Activated naive CD8-positive, alpha-beta T cell treated with anti-CD3 and anti-CD28 coated beads, Interleukin-2, amount 10 ng/mL, durations not matched to agents 7 days and 5 days (primary cell): ENCODE measurements at places on chromosomes 1 and 21.
A peak's percentile ranks its signal among the peaks of the same experiment; 100 is the strongest.

- H3K36me3 ChIP-seq: no peaks in the 10 kb centered on the region
- no peak for DNase-seq
- peaks cover 5% of the 10 kb centered on the region for H3K27me3 ChIP-seq
- no peaks in the 10 kb centered on the region for H3K4me1 ChIP-seq
- H3K27ac ChIP-seq: no peak overlapping the region
Observed at GRCh38 chr1:179599623-179600249, 8.1 kb downstream of the TDRD5 start.

DNA sequence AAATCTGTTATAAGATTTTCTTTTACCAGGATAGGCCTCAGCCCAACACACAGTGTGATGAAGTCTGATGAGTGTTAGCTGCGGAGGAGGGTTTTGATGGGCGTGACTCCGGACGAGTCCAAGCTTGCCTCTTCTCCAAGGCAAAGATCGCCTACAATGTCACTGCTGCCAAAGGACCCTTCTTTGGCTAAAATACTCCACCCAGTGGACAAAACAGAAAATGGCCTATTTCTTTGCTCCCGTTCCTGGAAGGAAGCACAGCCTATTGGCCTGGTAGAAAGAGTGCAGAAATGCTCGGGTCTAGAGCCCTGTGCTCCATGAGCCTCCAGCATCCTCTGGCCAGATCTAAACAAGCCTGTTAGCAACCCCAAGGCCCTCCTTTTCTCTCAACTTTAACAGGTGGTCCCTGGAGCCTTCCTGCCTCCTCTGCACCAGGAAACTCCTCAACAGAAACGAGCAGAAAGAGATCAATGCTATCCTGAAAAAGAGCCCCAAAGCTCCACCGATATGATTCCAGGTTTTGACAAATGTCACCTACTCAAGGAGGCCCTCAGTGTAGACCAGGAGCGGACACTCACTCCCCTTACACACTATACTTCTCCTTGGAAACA lies 3.4 kb upstream of the CASQ2 start:
- no peaks in the 10 kb centered on the region for H3K36me3 ChIP-seq
- no peak overlapping the region for H3K4me3 ChIP-seq
- no peaks in the 10 kb centered on the region for H3K4me1 ChIP-seq
- no peak for DNase-seq
- no peak overlapping the region for H3K27ac ChIP-seq

GRCh38 chr21:45331531-45332147 lies 43.9 kb upstream of the POFUT2 start:
- H3K36me3 ChIP-seq: no peaks in the 10 kb centered on the region
- no peak overlapping the region for H3K4me3 ChIP-seq
- H3K27me3 ChIP-seq: peaks cover 3% of the 10 kb centered on the region
- no peaks in the 10 kb centered on the region for H3K4me1 ChIP-seq
- no peak overlapping the region for H3K27ac ChIP-seq
- peak; percentile 20 for DNase-seq

GRCh38 chr1:53345996-53346813 lies 18.3 kb upstream of the LRP8 start:
- no peak overlapping the region for H3K4me3 ChIP-seq
- H3K27me3 ChIP-seq: no peaks in the 10 kb centered on the region
- H3K36me3 ChIP-seq: peaks cover 1% of the 10 kb centered on the region
- no peaks in the 10 kb centered on the region for H3K4me1 ChIP-seq
- DNase-seq: no peak

DNA sequence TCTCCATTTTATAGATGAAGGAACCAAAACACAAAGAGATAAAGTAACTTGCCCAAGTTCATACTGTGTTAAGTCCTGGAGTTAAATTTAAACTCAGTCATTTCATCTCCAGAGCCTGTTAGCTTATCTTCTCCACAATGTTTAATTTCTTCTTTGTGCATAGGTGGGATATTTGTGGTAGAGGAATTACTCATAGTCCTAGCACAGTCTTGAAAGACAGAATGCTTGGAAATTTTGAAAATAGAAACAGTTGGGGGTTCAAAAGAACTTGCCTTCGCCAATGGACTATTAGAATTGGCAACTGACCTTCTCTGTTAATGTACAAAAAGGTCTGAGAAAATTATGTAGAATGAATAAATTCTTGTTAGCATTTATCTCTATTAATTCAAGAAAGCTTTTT lies 832.0 kb upstream of the PRMT6 start:
- no peaks in the 10 kb centered on the region for H3K27me3 ChIP-seq
- no peak for DNase-seq
- H3K27ac ChIP-seq: no peak overlapping the region
- no peaks in the 10 kb centered on the region for H3K36me3 ChIP-seq
- no peak overlapping the region for H3K4me3 ChIP-seq
- H3K4me1 ChIP-seq: no peaks in the 10 kb centered on the region

- peaks cover 18% of the 10 kb centered on the region for H3K36me3 ChIP-seq
- H3K27me3 ChIP-seq: no peaks in the 10 kb centered on the region
- H3K4me1 ChIP-seq: peaks cover 43% of the 10 kb centered on the region
- no peak for DNase-seq
- no peak overlapping the region for H3K4me3 ChIP-seq
Observed at GRCh38 chr1:101183388-101183699, 53.5 kb upstream of the S1PR1 start.

DNA sequence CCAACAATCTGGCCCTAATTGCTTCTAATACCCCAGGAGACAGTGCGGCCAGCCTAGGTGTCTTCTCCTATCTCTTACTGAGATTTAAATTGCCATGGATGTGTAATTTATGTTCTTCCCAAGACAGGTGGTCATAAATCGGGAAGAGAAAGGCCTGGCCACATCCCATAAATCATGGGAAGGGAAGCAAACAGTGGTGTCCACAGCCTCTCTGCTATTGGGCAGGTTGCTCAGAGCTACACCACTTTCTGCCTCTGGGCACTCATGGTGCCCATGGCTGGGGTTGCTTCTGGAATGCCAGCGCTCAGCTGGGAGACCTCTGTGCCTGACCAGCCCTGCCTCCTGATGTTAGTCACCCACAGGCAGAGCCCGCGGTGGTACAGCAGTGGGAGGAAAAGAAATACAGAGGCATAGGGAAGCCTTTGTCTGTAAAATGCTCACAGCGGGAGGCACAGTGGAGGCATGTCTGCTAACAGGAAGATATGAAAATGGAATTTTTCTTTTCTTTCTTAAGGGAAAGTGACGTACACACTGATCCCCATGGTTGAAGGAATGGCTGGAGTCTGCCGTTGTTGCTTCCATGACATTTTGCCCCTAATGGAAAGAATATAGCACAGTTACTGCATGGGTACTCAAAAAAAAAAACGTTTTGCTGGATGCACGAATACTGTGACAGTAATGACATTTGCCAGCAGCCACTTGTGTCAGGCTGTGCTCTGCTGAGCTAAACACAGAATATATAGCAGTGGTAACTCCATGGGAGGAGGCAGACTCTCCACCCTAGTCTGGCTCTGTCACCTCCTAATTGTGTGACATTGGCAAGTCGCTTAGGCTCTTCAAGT lies 21.9 kb downstream of the MTARC1 start:
- H3K4me3 ChIP-seq: no peak overlapping the region
- no peak for DNase-seq
- peaks cover 5% of the 10 kb centered on the region for H3K4me1 ChIP-seq
- H3K27me3 ChIP-seq: peaks cover 2% of the 10 kb centered on the region
- H3K27ac ChIP-seq: no peak overlapping the region

- H3K27ac ChIP-seq: no peak overlapping the region
- DNase-seq: no peak
- peaks cover 3% of the 10 kb centered on the region for H3K27me3 ChIP-seq
- no peaks in the 10 kb centered on the region for H3K4me1 ChIP-seq
Observed at GRCh38 chr1:45134461-45134873, 71.9 kb downstream of the ZSWIM5 start.

DNA sequence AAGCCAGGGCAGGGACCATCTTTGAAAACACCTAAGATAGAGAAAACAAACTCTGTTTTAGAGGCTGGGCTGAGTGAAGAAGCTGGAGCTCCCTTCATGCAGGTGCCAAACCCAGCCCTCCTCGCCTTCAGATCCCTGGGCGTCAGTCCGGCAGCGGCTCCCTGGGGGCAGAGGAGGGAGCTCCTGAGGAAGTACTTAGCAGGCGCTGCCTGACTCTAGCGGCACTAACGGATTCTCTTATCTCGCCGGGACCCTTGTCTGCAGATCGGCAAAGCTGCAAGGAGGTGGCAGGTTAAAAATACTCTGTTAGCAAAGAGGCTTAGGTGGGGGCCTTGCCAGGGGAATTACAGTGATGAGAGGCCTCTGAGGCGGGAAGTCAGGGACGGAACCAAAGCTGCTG lies 79.6 kb downstream of the PLXNA2 start:
- no peaks in the 10 kb centered on the region for H3K36me3 ChIP-seq
- no peak overlapping the region for H3K4me3 ChIP-seq
- no peak overlapping the region for H3K27ac ChIP-seq
- H3K4me1 ChIP-seq: no peaks in the 10 kb centered on the region

DNA sequence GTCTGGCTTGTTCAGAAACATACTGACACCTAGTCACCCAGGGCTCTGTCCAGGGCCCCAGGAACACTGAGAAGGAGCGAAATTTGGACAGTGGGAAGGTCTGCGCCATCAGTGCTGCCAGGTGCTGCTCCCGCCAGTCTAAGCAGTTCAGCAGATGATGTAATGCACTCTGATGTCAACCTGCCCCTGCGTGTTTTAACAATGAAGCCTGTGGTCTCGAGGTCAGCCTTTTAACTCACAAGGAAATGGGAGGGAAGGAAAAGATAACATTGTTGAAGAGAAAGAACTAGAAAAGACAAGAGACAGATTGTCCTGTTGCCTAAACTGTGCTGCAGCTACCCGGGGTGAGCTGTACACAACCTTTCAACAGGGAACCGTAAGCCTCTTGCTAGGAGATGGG lies 126.6 kb upstream of the IFFO2 start:
- H3K4me1 ChIP-seq: peaks cover 11% of the 10 kb centered on the region
- DNase-seq: no peak
- H3K4me3 ChIP-seq: no peak overlapping the region
- H3K27ac ChIP-seq: peak overlapping the region; percentile 50
- H3K36me3 ChIP-seq: peaks cover 33% of the 10 kb centered on the region
